ENCODE measurements at places on chromosomes 12 and 14.

- DNase-seq = no peak
These were observed 468.7 kb downstream of the NOVA1 start for GRCh38 chr14:26128931-26129671.

DNA sequence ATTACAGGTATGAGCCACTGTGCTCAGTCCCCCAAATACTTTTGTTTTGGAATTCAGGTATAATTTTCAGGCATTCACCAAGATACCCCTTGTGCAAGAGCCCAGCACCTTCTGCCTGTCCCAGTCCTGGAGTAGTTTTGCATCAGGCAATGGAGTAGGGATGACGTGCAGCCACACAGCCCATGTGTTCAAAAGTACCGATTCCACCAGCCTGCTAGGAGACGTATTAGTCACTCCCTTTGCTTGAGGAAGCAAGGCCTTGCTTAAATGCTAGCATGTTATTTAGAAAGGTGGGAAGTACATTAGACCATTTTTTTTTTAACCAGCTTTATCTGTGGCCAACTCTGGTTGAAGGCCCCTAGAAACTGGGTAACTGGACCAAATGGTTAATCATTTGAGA lies 15.0 kb upstream of the GALNT16 start:
- DNase-seq = no peak

- DNase-seq = no peak
These were observed 156.5 kb downstream of the KCNK10 start for GRCh38 chr14:88166616-88167015.

DNA sequence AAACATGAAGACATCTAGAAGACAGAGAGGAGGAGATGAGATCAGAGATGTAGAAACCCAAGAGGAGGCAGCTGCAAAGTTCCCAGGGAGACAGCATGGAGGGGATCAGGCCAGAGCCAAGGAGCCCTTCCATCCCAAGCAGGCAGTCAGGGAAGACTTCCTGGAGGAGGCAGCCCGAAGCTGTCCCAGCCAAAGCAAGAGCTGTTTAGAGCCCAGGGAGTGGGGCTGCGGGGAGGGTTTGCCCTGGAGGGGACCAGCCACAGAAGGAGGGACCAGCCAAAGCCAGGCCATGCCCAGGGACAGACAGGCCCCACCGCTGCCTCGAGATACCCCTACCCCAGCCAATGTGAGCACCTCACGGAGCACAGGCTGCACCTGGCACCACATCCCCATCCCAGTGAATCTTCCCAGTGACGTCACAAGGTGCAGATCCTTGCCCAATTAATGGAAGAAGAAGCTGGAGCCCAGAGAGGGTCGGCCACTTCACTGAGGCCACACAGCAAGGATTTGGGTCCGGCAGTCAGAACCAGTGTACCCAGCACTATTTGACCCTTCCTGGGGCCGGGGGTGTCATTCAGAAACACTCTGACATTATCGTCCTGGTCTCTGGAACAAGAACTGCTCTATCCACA lies 14.1 kb upstream of the DIO3 start:
- no peak for DNase-seq

DNA sequence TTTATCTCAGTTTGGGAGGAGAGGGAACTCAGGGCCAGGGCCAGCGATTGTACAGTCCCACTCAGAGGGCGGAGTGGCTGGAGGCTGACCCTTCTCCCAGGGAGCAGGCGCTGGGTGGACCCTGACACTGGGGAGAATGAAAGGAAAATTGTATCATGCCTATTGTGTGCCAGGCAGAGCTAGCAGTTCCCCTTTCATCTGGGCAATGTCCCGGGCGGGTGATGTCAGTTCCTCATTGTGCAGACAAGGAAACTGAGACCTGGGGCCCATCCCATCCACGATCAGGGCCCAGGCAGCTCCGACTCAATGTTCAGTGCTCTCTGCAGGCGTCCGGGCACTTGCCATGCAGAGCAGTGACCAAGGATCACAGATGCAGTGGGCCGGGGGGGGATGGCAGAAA lies 101.9 kb upstream of the RTL1 start:
- DNase-seq = no peak

GRCh38 chr12:6070472-6071257 lies 53.8 kb downstream of the VWF start:
- no peak for DNase-seq

- no peak for DNase-seq
These were observed 204.2 kb downstream of the EFCAB11 start for GRCh38 chr14:89750281-89750755.

- no peak for DNase-seq
These were observed 38.6 kb upstream of the NRXN3 start for GRCh38 chr14:78131616-78132015.

- no peak for DNase-seq
These were observed 12.4 kb downstream of the LUM start for GRCh38 chr12:91098941-91099340.

DNA sequence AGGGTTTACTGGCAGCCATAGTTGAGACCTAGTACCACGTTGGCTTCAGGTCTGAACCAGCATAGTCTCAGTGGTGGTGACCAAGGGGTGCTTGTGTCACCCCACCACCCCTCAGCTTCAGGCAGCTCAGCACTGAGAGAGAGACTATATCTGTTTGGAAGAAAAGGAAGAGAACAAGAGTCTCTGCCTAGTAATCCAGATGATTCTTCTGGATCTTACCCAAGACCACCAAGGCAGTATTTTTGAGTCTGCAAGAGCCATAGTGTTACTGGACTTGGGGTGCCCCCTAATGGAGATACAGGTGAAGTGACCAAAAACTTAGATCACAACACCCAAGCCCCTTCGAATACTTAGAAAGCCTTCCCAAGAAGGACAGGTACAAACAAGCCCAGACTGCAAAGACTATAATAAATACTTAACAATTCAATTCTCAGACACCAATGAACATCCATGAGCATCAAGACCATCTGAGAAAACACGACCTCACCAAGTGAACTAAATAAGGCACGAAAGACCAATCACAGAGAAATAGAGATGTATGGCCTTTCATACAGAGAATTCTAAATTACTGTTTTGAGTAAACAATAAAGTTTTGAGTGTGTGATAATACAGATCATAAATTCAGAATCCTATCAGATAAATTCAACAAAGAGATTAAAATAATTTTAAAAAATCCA lies 107.0 kb downstream of the HELB start:
- peak; percentile 12 for DNase-seq

GRCh38 chr14:104800771-104801519 lies at the start of gene ZBTB42:
ZBTB42 (plus strand) TSS chr14:104801101; CDS start chr14:104801198, 97 bp downstream.
- DNase-seq = no peak

GRCh38 chr14:63952933-63953437 lies 100.2 kb downstream of the SYNE2 start:
- DNase-seq = no peak

DNA sequence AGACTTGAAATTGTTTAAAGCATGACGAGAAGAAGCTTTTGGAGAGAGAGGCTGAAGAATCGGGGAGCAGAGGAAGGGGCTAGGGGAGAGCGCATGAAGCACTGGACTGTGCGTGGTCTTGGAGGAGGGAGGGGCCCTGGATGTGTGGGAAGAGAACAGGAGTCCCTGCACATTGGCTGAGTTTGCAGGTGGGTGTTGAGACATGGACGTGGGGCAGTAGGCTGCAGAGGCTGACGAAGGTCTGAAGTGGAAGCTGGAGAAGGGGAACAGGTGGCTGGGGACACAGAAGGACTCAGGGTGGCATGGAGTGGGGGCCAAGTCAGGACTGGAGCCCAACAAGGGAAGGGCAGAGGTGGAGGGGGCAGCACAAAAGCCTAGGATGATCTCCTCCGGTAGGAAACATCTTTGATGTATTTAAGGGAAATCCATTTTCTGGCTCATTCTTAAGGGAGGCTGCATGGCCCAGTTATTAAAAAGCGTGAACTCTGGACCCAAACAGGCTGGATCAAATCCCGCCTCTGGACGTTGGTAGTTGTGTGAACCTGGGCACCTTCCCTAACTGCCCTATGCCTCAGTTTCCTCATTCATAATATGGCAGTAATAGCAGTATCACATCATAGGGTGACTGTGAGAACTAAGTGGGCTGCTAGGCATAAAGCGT lies 29.0 kb downstream of the ADGRD1 start:
- DNase-seq = no peak

DNA sequence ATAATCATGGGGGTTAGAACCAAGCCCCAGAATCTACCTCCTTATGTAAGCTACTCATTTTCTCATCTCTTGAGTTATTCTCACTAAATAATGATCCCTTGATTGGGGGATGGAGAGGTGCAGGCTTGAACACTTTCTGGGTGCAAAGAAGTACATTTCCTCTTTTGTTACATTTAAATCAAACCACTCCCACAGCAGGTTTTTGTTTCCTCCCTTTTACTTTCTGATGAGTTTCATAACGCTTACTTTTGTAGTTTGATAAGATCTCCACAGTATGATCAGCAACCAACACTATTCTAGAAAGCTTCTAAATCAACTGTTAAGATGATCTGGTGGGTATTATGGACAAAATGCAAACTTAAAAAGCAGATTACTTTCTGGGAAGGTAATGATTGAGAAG lies 20.5 kb downstream of the VCPKMT start:
- no peak for DNase-seq

- DNase-seq = peak; percentile 60
These were observed 3.2 kb downstream of the CFL2 start for GRCh38 chr14:34711169-34711568.

DNA sequence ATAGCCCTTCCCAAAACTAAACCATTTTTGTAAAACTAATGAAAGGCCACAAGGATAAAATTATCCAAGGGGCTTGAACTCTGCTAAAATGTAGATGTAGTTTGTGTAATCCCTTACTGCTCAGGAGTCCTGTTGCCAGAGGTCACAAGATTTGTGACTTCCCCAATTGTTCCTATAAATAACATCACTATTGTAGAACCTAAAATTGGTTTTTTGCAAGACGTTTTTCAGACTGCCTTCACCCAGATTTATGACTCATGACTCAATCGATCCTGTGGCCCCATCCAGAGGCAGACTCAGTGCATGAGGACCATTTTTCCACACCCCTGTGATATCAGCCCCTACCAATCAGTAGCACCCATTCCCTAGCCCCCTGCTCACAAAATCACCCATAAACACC lies 61.5 kb upstream of the RASSF8 start:
- DNase-seq = no peak

DNA sequence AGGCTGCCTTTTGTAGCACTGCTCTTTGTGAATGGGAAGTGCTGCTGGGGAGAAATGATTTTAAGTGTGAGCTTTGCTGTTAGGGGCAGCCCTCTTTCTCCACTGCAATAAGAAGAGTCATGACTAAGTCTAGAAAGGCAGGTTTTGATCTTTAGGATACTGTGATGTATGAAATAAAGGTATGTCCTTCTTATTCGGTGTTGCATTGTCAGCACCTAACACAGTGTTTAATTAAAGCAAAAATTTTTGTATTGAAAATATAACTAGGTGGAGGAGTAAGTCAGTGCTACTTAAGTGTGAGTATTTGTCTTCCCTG lies 81.5 kb downstream of the ETV6 start:
- DNase-seq = no peak

Measured in GM12864 (cell line).